ENCODE measurements at places on chromosomes 12 and 14.

DNA sequence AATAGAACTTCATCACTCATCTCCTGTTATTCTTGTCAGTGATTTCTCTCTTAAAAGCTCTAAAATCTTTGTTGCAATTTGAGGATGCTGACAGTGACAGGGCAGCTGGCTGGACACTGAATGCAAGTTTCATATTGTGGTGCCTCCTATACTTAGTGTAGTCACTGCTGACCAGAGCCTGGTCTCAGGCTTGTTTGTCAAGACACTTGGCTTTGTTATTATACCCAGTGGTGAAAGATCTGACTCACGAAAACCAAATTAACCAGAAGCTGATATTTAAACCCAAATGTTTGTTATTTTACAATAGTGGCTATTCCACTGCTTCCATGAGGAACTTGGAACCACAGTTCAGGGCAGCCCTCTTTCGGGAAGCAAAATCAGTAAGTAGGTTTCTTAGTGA, 42.8 kb downstream of the RPGRIP1 start:
- DNase-seq, result no peak

GRCh38 chr12:6224550-6224949, 24.4 kb downstream of the CD9 start:
- no peak for DNase-seq

DNA sequence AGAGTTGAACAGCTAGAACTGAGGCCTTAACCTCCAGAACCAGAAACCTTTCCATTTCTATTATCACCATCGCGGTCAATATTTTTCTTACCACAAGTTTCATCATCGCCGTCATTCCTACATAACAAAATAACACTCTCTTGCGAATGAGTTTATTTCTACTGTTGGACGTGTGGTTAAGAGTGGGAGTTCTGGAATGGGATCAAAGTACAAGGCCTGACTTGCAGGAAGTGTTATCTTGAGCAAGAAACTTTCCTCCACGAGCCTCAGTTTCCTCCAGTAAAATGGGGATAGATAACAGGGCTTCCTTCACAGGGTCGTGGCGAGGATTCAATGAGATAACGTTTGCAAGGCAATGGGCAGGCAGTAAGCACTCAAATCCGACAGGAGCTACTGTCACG, 652 bp downstream of the SART3 start:
- no peak for DNase-seq

- no peak for DNase-seq
These were observed 209.1 kb downstream of the PAX9 start for GRCh38 chr14:36870776-36871175.

GRCh38 chr12:124094733-124095132, 121.7 kb downstream of the ZNF664 start:
- DNase-seq, result no peak

GRCh38 chr12:117507548-117507947, 146.1 kb upstream of the NOS1 start:
- DNase-seq, result no peak

- DNase-seq, result no peak
These were observed 40.4 kb upstream of the MYL2 start for GRCh38 chr12:110960795-110961194.

DNA sequence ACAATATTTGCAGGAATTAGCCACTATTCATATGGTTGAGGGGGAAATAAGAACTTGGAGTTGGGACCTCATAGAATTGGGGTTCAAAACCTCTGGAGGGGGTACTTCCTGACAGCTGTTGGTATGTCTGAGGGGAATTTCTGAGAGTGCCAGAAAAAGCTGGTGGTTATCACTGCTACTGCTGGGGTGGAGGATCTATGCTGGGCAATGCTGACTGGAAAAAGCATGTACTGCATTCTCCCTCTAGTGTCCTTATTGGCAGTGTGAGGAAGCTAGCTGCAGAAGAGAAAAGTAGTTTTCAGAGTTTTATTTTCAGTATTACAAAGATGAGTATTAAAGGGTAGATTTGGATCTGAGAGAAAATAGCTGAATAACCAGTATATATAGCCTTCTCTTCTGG, 88.8 kb downstream of the FUT8 start:
- no peak for DNase-seq

GRCh38 chr12:22313963-22314330, 20.6 kb downstream of the ST8SIA1 start:
- DNase-seq, result no peak

DNA sequence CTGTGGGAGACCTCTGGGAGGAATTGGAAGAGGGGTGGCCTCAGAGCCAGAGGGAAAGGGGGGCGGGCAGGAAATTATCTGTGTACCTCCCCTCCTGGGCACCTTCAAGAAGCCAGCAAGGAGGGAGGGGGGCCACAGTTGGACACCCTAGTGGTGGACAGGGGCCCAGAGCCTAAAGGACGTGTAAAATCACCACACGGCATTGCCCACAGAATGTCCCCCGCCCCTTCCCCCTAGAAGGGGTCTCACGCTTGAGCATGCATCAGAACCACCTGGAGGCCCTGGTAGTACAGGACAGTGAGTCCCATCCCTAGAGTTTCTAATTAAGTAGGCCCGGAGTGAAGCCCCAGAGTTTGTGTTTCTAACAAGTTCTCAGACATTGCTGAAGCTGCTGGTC, 8.2 kb downstream of the ENDOU start:
- DNase-seq, result no peak

GRCh38 chr12:6166808-6167207, 33.4 kb upstream of the CD9 start:
- DNase-seq, result no peak

GRCh38 chr14:88933191-88933590, 108.7 kb downstream of the TTC8 start:
- no peak for DNase-seq

- DNase-seq, result no peak
These were observed 28.0 kb upstream of the SLC38A1 start for GRCh38 chr12:46296822-46297221.

DNA sequence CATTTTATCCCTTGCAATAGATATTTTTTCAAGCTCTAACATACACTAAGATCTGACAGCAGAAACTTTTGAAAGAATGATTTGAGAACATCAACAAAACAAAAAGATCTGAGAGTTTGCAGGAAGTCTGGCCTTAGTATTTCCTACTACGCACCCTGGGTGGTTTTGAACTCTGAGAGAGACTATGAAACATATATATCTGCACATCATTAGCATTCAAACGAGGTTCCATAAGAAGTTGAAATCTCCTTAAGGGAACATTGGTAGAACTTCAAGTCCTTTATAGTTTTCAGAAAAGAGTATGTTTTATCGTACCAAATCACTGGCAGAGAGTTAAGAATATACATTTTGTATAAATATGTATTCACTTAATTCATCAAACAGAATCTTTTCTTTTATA, 86.3 kb downstream of the RMST start:
- no peak for DNase-seq

GRCh38 chr12:49582850-49583249, 14.9 kb upstream of the MCRS1 start:
- DNase-seq, result no peak

DNA sequence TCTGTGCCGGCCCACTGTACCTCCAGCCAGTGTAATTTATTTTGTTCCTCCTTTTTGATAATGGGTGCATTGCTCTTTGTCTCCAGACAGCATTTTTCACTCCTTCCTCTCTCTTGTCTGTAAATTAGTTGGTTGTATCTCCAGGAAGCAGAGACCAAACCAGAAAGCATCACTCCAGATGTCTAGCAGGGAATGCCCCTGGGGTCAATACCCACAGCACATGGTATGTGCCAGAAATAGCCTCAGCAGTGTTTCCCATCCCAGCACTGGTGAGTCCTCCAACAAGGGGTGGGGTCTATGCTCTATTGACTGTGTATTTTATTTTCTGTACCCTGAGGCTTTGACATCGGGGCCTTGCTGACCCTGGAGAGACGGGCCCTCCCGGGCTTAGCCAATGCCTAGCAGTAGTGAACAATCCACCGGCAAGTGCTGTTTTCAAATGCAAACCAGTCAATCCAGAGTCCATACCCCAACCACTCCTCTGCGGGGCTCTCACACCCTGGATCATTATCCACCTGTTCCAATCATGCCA, 50.2 kb upstream of the FZD10 start:
- DNase-seq, result no peak

- no peak for DNase-seq
These were observed 11.0 kb downstream of the ZNF219 start for GRCh38 chr14:21087294-21088091.

Data from GOT3 (cell line).